Gastroesophageal sphincter (tissue), 4 donors: ENCODE measurements at places on chromosomes 2 and 18. TPM values are rescaled to one million over a fixed set of nuclear protein-coding genes. Genes with fewer than 3 reads are reported as not detected.
A peak's percentile ranks its signal among the peaks of the same experiment; 100 is the strongest.

SLC4A3 gene
- 12.6 TPM for total RNA-seq

KCNG2 gene
- not detected for total RNA-seq

DNA sequence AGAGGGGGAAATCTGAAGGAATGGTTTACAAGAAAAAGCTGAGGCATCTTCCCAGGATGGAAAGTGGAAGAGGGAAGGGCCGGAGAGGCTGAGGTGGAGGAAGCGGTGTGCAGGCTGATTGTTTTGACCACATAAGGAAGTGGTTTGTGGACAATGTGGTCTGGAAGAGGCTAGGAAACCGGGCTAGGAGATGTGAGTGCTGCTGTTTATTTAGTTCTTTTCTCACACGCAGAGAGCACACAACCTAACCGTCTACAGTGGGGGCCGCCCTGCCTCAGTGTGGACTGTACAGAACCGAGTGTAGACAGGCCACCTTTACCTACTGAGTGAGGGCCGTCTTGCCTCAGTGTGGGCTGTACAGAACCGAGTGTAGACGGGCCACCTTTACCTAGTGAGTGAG is 251.7 kb upstream of the PXDN start:
- H3K27me3 ChIP-seq, result peaks cover 15% of the 10 kb centered on the region
- no peak for ATAC-seq
- no peaks in the 10 kb centered on the region for H3K4me1 ChIP-seq

DNA sequence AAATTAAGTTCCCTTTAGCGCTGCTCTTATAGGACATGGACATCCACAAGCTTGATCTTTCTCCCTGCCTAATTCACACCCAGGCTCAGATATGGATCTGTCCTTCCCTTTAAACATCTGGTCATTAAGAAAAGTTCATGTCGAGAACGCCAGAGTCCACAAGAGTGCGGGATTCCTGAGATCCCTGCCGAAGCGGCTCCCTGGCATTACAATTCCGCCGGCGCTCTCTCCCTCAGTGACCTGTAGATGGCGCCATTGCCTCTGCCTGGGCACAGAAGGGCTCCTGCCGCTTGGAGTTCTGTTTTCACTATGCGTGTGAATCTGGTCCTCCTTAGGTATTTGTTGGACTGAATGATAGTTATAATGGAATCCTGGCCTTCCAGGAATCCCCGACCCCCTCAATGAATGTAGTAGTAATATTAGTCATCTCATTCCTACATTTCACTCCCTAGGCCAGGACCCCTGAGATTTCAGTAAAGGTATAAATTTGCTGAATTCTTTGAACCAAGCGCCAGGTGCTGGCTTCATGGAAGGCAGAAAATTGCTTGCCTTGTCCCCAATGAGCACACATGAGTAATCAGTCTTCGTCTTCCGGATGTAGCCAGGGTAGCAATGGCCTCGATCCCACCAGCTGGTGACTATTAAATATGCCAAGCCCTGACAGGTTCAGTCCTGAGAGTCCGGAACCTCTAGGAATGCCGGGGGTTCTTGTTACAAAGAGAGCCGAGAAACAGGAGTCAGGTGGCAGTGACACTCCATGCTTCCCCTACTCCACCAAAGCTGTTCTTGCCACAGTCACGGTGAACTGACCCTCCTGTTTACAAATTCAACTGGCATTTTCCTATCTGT is 26.4 kb upstream of the CD207 start:
- no peak overlapping the region for H3K27ac ChIP-seq
- ATAC-seq, result peak; percentile 79
- H3K27me3 ChIP-seq, result peaks cover 55% of the 10 kb centered on the region
- H3K36me3 ChIP-seq, result no peaks in the 10 kb centered on the region
- H3K4me3 ChIP-seq, result no peak overlapping the region

DNA sequence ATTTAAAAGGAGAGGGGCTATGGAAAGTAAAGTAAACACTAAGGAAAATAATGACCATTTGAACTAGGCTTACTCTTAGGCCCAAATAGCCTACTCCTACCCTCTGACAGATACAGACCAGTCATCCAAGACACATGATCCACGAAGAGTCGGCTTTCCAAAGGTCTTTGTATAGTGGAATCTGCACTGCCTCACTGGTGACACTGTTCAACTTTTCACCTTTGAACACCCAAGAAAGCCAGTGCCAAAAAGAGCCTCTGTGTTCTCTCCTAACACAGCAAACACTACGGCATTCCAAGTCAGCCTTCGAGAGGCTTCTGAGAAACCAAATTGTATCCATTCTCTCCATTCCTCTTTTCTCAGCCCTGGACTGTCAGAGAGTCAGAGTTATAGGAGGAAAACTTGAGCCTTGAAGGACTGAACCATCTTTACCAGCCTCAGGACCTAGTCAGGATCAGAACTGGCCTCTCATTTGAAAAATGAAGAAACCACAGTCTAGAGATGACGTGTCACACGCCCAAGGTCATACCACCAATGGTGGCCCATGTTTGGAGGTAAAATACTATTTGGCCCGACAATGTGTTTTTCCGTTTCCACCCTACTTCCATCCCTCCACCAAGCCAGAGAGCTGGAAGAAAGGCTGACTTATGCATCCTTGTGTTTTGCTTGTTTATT is 267.4 kb upstream of the ACVR2A start:
- H3K4me1 ChIP-seq, result no peaks in the 10 kb centered on the region
- H3K27me3 ChIP-seq, result no peaks in the 10 kb centered on the region
- H3K36me3 ChIP-seq, result no peaks in the 10 kb centered on the region
- ATAC-seq, result peak; percentile 46

DNA sequence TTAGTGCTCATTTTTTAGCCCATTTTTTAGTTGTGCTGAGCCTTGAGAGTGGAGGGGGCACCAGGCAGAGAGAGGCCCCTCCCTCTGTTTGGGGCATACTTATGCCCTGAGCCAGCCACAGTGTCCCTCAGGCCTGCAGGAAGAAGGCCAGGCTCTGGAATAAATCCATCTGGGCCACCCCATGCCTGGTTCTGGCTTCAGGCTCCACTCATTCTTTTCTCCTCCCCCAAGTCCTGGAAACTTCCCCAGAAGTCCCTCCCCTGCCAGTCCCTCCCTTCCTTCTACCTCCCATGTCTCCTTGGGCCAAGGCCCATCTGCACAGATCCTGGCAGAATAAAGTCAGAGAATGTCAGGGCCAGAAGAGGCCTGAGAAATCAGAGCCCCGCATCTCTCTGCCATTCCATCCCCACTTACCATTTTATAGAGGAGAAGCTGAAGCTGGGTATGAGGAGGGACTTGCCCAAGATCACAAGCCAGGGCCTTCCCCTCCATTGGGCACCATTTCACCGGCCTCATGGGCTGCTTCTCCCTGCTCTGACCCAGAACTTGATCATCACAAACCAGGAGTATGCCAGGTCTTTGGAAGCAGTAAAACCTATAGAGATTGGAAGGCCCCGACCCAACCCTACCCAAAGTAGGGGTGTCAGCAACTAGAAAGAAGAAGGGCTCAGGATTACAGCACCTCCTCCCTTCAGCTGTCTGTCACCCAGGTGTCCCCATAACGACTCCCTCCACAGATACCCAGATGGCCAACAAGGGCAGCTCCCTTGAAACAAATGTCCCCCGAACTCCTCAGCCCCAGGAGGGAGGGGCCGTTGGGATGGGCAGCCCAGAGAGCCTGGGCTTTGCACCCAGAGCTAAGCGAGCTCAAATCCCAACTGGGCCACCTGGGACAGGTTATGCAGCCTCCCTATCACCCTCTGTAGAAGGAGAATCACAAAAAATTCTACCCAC is 108.4 kb downstream of the POLR1A start:
- H3K4me3 ChIP-seq, result no peak overlapping the region
- no peaks in the 10 kb centered on the region for H3K27me3 ChIP-seq
- peak; percentile 61 for ATAC-seq
- peak overlapping the region; percentile 37 for H3K27ac ChIP-seq
- H3K4me1 ChIP-seq, result peaks cover 11% of the 10 kb centered on the region
- H3K36me3 ChIP-seq, result no peaks in the 10 kb centered on the region

- no peaks in the 10 kb centered on the region for H3K27me3 ChIP-seq
- no peak overlapping the region for H3K4me3 ChIP-seq
- no peaks in the 10 kb centered on the region for H3K36me3 ChIP-seq
- ATAC-seq, result no peak
- H3K27ac ChIP-seq, result no peak overlapping the region
Measured at GRCh38 chr2:6909431-6910385, 7.5 kb upstream of the RNF144A start.

DNA sequence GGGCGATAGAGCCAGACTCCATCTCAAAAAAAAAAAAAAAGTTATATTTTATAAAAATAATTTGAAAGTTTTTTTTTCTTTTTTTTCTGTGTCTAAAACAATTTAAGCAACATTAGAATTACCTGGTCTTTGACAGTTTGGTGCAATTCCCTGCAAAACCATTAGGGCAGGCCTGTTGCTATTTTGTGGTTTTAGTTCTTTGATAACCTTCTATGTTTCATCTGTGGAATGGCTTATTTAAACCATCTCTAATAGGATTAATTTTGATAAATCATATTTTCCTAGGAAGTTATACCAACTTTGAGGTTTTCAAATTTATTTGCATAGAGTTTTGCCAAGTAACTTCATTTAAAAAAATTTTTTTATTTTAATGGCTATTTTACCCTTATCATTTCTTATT is 141.2 kb upstream of the TWIST2 start:
- H3K27ac ChIP-seq, result no peak overlapping the region
- no peak overlapping the region for H3K4me3 ChIP-seq
- H3K27me3 ChIP-seq, result no peaks in the 10 kb centered on the region
- no peak for ATAC-seq

GRCh38 chr18:75785206-75785605 is 357.7 kb upstream of the SMIM21 start:
- H3K4me1 ChIP-seq, result no peaks in the 10 kb centered on the region
- H3K27me3 ChIP-seq, result no peaks in the 10 kb centered on the region
- ATAC-seq, result no peak
- H3K36me3 ChIP-seq, result no peaks in the 10 kb centered on the region
- H3K27ac ChIP-seq, result no peak overlapping the region

GRCh38 chr18:22563164-22563583 is 145.5 kb upstream of the CTAGE1 start:
- H3K36me3 ChIP-seq, result no peaks in the 10 kb centered on the region
- H3K4me1 ChIP-seq, result peaks cover 2% of the 10 kb centered on the region
- no peak overlapping the region for H3K4me3 ChIP-seq
- peak; percentile 69 for ATAC-seq
- H3K27me3 ChIP-seq, result no peaks in the 10 kb centered on the region

IWS1 gene
- total RNA-seq, result 36.9 TPM

FLACC1 gene
- 1.1 TPM for total RNA-seq

GRCh38 chr2:8481463-8482009 is 200.3 kb upstream of the ID2 start:
- no peak for ATAC-seq
- H3K36me3 ChIP-seq, result no peaks in the 10 kb centered on the region
- no peaks in the 10 kb centered on the region for H3K4me1 ChIP-seq
- H3K27me3 ChIP-seq, result no peaks in the 10 kb centered on the region
- H3K4me3 ChIP-seq, result no peak overlapping the region

FOXI3 gene
- not detected for total RNA-seq

DNA sequence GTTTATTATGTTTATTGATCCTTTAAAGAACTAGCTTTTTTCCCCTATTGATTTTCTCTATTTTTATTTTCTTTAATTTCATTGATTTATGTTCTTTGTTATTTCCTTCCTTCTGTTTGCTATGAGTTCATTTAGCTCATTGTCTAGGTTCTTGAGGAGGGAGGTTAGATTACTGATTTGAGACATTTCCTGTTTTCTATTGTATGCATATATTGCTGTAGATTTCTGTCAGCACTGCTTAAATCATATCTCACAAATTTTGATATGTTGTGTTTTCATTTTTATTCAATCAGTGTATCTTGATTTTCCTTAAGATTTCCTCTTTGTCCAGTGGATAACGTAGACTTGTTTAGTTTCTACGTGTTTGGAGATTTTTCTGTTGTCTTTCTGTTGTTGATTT is 43.4 kb downstream of the PTPN4 start:
- H3K4me1 ChIP-seq, result no peaks in the 10 kb centered on the region
- H3K36me3 ChIP-seq, result no peaks in the 10 kb centered on the region
- ATAC-seq, result no peak
- no peak overlapping the region for H3K27ac ChIP-seq
- no peak overlapping the region for H3K4me3 ChIP-seq
